AG09309 (cell line): ENCODE measurements at places on chromosomes 12 and 14.

DNA sequence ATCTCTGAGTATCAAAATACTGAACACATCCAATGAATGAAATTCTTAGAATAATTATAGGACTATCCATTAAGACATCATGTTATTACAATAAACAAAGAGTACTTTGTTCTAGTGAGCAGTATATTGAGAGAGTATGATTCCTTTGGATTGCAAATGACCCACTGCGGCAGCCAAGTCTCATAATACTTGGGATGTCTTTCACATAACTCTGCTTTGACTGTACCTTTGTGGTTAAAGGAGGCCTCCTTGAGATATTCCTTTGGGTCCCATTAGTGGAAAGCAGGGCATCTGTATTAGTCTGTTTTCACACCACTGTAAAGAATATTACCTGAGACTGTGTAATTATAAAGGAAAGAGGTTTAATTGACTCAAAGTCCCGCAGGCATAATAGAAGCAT, 593.8 kb downstream of the TRHDE start:
- no peak for DNase-seq

- no peak for DNase-seq
Observed at GRCh38 chr12:89901906-89902642, 193.4 kb upstream of the ATP2B1 start.

- no peak for DNase-seq
Observed at GRCh38 chr12:50689437-50689836, 74.5 kb upstream of the ATF1 start.

DNA sequence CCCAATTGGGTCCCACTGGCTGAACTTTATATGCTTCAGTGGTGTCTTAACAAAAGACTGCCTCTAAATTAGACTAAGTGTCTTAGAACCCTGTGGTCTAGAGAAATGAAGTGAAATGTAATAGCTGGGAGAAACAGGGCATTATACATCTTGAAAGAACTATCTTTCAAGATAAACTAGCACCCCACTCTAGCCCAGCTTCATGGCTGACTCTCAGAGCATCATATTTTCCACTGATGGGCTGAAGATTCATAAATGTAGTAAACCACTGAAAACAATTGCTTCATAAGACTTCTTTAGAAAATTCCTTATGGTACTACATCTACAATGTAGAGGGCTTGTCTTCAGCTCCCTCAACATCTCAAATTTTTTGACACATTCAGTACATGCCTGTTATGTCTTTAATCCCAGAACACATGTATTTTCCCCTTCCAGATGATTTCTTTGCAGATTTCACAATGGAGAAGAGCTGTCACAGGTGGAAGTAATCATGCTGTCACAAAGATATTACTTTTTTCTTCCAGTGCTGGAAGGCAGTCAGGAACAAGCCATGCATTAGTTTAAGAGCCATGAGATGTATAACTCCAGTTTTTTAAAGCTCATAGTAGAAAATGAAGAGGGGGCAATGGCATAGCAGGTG, 48.5 kb downstream of the IFNG-AS1 start:
- no peak for DNase-seq

GRCh38 chr12:114245555-114245954, 160.4 kb downstream of the TBX5 start:
- DNase-seq = no peak

DNA sequence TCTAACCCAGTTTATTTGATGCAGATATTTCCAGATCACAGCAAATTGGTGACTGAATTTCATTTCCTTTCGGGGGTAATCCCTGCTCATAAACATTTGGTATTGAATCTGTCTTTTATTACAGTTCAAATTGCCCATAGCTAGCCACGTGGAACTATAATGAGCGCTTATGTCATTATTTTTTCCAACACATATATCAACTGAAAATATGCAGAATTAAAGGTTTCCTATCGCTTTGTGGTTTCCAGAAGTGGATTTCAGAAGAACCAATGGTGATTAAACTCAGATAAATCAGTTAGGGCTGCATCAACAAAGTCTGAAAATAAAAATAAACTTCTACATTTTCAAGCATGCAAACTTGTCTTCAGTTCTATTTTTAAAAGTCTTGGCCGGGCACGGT, 111.9 kb downstream of the PIK3C2G start:
- DNase-seq = no peak

DNA sequence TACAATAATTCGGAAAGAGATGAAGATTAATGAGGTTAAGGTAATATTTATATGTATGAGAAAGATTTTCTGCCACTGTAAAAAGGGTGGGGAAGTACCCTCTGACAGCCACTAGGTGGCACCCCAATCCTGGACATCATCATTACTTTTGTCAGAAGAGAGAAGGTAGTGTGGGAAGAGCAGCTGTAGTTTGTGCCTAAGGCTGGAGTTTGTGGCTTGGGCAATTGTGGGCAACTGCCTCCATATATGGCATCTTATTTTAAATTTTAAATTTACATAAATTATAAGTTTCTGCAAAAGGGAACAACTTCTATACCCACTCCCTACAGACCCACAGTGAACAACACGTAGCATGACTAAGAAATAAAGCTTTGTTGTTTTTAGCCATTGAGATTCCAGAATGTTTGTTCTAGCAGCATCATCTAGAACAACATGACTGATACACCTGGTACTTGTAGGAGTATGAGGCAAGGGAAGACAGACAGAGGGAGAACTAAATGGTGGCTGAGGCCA, 34.4 kb upstream of the SYCP3 start:
- peak; percentile 27 for DNase-seq

- DNase-seq = no peak
Observed at GRCh38 chr12:61574339-61574738, 685.9 kb upstream of the USP15 start.

DNA sequence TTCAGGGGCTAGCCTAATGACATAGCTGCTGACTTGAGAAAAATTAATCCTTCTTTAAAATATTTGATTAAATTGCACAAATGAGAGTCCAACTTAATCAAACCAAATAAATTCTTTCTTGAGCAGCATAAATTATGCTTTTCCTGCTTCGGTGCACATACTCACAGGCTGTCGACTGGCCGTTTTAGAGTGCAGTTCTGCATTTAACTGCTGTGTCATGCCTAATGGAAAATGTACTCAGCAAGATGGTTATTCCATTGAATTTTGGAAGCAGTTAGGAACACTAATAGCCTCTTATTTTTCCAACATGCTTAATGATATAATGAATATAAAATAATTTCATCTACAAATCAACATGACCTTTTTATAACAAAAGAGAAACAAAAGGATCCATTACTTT, 266.1 kb upstream of the LRIG3 start:
- DNase-seq = no peak

- no peak for DNase-seq
Observed at GRCh38 chr12:14886271-14886670, 617 bp upstream of the MGP start.

- DNase-seq = no peak
Observed at GRCh38 chr14:70896981-70897380, 10.3 kb upstream of the PCNX1 start.

- no peak for DNase-seq
Observed at GRCh38 chr14:90487462-90487861, 90.6 kb downstream of the CALM1 start.

GRCh38 chr14:24425704-24426103, 3.8 kb downstream of the CBLN3 start:
- peak; percentile 61 for DNase-seq

DNA sequence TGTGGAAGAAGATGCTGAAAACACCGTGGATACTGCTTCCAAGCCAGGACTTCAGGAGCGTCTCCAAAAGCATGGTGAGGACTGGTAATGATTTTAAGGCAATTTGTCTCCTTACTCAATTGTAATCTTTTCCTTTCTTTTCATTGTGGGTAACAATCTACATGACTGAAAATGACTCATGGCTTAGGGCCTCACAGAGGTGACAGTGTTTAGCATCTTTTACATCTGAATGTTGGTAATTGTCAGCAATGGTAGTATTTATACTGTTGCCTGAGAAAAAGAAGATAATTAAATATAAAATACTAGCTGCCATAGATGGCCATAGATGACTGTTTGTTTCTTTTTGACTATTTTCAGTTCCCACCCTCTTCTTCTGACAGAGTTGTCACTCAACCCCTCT, 31.6 kb downstream of the TULP3 start:
- no peak for DNase-seq

- no peak for DNase-seq
Observed at GRCh38 chr12:54296393-54297099, 4.3 kb downstream of the NFE2 start.

GRCh38 chr12:56645201-56645716, 525 bp downstream of the ATP5F1B start:
- no peak for DNase-seq

DNA sequence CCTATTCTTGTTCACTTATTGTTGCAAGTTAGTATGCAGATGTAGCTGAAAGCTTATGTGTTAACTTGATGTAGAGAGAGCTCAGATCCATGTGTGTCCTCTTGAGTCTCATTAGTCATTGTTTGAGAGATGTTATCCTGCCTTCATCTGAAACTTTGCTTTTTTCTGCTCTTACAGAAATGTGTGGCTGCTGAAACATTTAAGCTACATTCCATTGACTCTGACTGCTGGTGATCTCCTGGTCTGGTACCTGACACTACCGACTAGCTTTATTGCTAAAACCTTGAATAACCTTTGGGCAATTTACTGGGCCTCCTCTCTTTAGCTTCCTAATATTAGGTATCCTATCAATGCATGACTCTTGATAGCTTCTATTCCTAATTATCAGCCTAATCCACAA, 705.6 kb upstream of the FOXG1 start:
- no peak for DNase-seq

- DNase-seq = peak; percentile 92
Observed at GRCh38 chr12:88325076-88325815, 183.1 kb downstream of the TMTC3 start.

- DNase-seq = no peak
Observed at GRCh38 chr12:13442457-13442856, 245.9 kb downstream of the EMP1 start.

GRCh38 chr14:55157080-55157479, 28.0 kb downstream of the LGALS3 start:
- no peak for DNase-seq

DNA sequence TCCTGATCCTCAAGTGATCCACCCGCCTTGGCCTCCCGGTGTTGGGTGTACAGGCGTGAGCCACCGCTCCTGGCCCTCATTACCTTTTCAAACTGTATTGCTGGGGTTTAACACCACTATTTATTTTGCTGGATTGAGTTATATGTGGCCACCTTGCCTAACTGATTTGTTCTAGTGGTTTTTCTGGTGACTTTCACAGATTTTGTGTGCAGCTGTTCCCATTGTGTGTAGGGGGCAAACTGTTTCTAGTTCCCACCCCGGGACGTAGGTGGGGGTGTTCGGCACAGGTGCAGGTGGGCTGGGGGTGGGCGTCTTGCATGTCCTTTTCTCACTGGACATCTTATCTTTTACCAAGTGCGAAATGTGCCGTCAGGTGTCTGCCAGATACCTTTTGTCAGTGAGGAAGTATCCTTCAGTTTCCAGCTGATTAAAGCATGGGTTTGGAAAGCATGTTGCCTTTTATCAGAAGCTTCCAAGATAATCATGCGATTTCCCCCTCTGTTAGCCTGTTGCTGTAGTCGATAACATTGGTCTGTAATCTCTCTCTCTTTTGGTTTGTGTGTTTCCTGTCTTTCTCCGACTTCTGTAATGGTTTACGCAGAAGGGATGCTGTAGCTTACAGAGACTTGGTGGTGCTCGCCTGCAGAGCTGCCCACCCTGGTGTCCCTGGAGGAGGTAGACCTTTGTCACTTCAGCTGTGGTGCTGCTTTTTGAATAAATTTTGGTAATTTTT, 33.6 kb downstream of the AACS start:
- no peak for DNase-seq

DNA sequence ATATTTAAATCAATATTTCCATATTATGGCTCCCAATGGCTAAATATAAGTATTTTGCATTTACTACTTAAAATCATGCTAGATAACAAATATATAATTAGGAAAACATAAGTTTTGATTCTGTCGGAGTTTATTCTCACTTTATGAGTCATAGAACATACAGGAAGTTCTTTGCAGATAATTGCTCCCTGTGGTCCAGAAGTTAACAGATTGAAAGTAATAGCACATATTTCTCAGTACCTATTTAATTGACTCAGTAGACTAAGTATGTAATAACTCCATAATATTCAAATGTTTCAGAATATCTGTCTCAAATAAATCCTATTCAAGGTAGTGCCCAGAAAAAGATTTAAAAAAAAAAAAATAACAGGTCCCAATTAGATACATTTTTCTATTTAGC, 806.0 kb upstream of the ATXN7L3B start:
- no peak for DNase-seq

GRCh38 chr12:54593135-54593534, 4.7 kb upstream of the PPP1R1A start:
- DNase-seq = no peak

DNA sequence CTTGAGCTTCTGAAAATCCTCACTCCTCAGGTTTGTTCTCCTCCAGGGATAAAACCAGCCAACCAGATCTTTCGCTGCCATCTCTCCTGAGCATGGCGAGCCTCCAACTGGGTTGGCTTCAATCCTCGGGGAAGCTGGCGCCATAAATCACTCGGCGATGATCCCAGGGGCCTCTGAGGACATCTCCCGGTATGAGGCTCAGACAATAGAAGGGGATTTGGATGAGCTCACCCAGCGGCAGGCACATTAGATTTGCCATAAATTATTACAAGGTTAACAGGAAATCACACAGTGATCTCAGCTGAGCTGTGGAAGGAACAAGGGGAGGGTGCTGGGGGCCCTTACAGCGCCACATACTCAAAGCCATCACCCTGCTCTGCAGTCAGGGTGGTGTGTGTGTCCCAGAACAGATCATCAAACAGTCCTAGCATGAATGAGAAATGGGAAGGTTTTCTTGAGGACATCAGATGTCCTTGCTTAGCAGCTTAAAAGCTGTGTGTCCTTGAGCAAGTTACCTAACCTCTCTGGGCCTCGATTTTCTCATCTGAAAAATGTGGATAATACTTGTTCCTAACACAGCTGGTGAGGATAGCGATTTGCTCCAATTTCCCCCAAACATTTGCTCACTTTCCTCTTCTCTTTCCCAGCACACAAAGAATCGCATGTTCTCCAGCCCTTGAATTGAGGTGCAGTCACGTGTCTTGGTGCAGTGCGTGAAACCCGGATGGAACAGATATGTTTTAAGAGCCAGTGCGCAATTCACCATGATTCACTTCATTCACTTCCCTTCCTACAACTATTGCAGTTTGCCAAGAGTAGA, 142.8 kb downstream of the SCARB1 start:
- DNase-seq = no peak
